Non-pigmented ciliary epithelial cell (primary cell): ENCODE measurements at places on chromosomes 4 and X.

DNA sequence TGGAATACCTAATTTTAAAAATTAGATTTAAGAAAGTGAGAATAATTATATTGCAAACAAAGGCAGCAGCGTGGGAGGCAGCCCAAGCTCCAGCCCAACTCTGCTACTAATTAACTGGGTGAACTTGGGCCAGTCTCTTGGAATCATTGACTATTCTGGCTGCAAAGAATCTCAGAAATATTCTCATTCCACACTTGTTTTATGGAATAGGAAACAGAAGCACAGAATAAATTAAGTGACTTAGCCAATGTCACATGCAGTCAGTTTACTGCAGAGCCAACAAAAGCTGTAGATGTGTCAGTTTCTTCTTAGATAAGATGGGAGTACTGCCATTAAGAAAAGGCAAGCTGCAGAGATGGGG, 132.6 kb upstream of the FAM9B start:
- DNase-seq, result no peak

DNA sequence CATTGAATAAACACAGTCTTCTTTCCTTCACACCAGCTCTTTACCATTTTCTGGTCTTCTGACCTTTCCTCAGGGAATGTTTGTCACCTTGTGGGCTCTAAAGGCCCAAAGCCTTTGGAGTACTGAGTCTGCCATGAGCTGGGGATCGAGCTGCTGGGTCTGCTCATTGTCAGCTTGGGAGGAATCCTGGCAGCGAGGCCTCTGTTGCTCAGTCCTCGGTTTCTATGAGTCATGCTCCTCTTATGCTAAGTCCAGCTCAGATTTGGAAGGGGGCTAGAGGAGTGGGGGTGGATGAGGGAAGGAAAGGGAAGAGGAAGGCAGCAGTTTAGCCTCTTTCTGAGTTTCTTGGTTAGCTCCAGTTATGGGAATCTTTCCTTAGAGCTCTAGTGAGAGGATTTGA, 31.1 kb downstream of the NHSL2 start:
- no peak for DNase-seq

GRCh38 chr4:76196376-76196775, 17.2 kb downstream of the SCARB2 start:
- no peak for DNase-seq

DNA sequence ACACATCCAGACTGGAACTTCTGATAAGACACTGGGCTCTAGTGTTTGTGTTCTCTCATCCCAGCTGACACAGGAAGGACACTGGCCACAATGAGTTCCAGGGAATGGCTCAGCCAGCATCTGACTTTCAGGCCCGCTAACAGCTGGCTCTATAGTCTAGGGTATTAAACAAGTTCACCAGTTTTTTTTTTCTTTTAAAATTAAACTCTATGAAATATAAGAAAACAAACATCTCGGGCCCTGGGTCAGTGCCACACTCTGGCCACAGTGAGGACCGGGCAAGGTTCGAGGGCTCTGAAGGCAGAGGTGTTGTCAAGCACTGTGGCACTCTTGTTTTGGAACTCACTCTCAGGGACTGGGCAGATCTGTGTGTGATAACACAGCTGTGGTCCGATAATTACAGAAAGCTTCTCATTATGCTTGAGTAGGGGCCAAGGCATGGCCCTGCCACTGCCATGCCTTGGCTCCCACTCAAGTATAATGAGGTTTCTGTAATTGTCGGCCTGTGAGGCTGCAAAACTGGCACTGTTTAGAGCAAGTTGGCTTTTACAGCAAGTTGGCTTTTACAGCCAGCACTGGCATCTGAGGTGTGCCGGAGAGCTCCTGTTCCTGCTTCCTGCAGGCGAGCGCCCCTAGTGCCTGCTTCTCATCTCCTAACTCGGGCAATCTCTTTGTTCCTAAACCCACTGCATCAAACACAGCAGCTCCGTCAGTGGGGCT, 62.8 kb downstream of the PPP1R2C start:
- no peak for DNase-seq
